ENCODE measurements at places on chromosomes 16 and 17.

- no peak for DNase-seq
These were observed 4.0 kb downstream of the LYRM1 start for GRCh38 chr16:20904507-20905081.

- DNase-seq: peak; percentile 19
These were observed 633 bp downstream of the TBC1D16 start for GRCh38 chr17:80034791-80035686.

GRCh38 chr17:2087597-2088211 is 32.8 kb downstream of the HIC1 start:
- no peak for DNase-seq

- no peak for DNase-seq
These were observed 547.6 kb downstream of the WWOX start for GRCh38 chr16:78647019-78647418.

GRCh38 chr16:17921357-17921978 is 415.1 kb downstream of the NPIPA8 start:
- DNase-seq: peak; percentile 7

GRCh38 chr17:933312-934073 is 46.1 kb downstream of the NXN start:
- DNase-seq: no peak

- no peak for DNase-seq
These were observed 13.6 kb downstream of the G6PC3 start for GRCh38 chr17:44084131-44084538.

DNA sequence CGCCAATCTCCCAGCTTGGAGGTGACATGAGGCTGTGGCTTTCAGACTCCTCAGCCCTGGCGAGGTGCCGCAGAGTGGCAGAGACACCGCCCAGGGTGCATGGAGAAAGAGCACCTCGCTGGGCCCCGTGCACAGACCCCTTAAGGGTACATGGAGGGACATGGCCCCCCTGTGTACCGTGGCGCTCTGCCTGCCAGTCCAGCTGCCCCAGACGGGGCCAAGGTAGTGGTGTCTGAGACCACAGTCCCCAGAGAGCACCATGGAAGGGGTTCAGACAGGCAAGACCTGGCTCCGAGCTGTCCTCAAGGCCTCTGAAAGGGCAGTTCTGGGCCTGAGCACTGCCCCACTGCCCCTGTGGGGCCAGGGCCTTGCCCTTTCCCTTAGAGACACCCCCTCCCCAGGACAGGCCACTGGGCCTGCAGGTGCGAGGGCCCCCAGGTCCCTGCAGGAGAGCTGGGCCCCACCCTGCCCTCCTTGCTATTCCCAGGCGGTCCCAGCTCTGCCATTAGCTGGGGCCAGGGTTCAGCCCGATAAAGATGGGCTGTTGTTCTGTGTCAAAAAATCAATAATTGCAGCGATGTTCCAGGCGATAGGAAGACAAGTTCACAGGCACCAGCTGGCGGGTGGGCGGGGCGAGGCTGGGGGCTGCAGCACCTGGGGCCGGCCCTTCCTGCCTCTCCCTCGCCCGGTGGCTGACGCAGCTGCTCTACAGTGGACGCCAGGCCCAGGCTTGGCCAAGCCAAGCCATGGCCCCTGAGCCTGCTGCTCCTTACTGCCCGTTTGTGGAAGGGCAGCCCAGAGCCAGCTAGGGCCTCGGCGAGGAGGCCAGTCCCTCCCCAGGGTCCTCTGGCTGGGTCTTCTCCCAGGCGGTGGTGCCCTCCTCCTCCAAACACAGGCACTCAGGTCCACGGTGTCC is 51.7 kb downstream of the ZFPM1 start:
- DNase-seq: no peak

DNA sequence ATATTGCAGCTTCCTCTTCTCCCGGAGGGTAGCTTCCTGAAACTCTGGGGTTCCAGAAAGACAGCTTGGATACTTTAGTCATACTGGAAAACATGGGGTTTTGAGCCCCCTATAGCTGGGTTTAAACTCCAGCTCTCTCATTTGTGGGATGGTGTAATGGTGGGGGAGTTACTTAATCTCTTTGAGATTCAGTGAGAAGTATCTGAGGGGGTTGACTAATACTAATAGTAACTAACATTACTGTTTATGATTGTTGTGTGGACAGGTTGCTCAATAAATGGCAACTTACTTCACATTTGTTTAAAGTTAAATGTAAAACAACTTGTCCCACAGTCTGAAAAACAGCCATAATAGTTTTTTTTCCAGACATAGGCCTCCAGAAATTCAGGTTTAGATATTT is 5.1 kb upstream of the SUZ12 start:
- no peak for DNase-seq

DNA sequence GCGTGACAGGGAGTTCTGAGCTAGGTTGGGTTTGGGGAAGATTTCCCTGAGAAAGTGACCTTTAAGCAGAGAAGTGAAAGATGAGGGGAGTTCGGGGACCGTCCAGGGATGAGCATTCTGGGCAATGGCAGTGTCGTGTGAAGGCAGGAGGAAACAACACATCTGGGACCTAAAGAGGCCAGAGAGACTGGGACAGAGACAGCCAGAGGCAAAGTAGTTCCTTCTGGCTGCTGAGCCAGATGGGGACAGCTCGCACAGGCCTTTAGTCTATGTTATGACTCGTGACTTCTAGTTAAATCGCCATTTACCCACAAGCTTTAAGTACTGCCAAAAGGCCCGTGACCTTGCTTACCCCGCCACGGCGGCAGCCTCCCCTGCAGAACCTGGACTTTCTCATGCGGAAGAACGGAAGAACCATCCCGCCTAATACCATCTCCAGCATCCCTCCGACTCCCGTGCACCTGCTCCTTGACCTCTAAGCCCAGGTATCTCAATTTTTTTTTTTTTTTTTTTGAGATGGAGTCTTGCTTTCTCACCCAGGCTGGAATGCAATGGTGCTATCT is 8.5 kb upstream of the MED11 start:
- no peak for DNase-seq

GRCh38 chr16:57265850-57266530 is 18.5 kb downstream of the PLLP start:
- DNase-seq: no peak

GRCh38 chr17:973053-973452 is 6.5 kb downstream of the NXN start:
- no peak for DNase-seq

DNA sequence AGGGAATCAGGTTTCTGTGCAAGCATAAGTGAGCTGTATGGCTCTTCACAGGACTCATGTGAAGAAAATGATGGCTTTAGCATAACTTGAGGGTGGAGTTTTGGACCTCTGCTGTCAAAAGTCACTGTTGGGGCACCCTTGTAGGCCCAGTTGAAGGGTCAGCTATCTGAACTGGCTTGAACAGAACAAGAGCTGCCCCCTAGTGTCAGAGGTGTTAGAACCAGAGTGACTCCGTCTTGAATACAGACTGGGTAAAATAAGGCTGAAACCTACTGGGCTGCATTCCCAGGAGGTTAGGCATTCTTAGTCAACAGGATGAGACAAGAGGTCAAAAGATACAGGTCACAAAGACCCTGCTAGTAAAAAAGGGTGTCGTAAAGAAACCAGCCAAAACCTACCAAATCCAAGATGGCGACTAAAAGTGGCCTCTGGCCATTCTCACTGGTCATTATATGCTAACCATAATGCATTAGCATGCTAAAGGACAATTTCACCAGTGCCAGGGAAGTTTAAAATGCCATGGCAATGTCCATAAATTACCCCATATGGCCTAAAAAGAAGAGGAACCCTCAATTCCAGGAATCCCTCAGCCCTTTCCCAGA is 484.0 kb upstream of the ERCC4 start:
- DNase-seq: no peak

DNA sequence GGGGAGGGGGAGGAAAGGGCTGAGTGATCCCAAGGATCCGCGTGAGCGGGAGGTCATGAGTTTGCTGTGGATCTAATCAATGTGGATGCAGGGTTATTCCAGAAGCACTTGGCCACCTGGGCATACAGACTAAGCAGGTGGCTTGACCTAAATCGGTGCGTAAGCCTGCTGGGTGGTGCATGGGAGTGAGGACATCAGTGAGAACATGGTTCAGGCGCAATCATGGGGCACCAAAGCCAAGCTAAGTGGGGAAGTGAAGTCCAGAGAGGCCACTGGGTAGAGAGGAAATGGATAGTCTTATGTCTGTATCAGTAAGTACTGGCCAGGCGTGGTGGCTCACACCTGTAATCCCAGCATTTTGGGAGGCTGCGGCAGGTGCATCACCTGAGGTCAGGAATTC is 18.9 kb upstream of the MFSD6L start:
- DNase-seq: no peak

DNA sequence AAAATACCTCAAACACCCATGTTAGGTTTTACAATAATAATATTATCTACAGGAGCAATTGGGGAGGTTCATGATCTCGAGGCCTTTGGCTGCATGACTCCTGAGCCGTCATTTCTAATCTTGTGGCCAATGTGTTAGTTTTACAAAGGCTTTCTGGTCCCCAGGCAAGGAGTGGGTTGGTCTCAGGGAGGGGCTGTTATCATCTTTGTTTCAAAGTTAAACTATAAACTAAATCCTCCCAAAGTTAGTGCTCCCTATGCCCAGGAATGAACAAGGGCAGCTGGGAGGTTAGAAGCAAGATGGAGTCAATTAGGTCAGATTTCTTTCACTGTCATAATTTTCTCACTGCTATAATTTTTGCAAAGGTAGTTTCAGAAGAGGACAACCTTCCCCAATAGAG is 9.1 kb upstream of the CCL5 start:
- DNase-seq: no peak

DNA sequence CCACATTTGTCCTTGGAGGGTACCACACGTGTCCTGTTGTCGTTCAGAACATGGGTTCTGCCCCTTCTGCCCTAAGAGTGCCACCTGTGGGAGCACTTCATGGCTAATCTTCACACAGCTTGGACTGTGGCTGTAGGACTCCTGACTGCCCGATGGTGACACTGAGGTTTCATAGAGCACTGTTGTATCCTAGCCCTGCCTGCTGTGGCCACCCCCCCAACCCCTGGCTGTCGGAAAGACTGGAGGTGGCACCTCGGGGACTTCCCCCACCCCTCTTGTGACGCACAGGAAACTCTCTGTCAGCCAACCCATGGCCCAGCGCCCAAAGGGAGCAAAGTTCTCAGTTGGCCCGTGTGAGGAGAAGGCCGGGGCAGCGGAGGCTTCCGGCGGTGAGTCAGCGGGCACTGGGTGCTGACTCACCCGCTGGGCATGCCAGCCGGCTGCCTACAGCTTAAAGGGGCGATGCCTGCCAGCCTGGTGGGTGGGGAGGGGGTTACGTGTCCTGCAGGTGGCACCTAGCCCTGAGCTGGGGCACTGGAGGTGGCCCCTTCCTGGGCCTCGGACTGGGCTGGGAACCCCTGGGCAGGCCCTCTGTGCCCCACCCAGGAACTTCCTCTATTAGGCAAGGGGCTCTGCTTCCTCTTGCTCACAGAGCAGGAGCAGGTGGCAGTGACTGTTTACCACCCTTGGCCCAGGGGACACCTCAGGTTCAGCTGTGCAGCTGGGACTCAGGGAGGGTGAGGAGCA is 3.4 kb downstream of the MAP2K3 start:
- peak; percentile 87 for DNase-seq

DNA sequence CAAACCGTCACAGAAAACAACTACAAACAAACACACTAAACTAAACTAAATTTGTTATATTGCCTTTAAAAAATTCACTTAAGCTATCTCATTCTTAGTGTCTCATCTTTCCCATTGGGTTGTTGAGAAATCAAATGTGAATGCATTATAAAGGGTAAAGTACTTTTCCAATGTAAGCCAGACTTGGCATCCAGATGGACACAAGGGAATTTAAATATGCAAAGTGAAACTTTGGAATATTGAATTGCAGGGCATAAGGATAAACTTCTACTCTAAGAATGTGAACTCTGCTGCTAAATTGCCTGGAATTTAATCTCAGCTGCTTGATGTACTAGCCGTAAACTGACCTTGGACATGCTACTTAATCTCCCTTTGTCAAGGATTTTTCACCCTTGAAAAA is 1554.6 kb downstream of the CDH8 start:
- no peak for DNase-seq
